ENCODE measurements at places on chromosomes 4 and X.

DNA sequence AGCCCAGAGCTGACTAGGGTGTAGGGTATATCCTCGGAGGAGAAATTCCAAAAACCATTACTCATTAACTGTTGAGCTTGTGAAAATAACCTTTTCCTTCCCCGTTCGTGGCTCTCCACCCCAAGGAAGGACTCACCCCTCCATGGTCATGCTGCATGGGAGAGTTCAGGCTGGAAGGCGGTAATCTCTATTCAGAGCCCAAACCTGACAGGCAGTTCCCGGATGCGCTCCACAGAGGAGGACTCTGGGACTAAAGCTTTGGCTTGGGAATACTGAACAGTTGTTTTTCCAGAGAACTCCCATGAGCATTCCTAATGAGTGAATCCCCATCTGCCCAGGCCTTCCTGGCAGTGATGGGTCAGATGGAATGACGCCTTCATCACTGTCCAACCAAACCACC is 125.4 kb downstream of the BCOR start:
- no peak for ATAC-seq

GRCh38 chr4:137203601-137204000 is 328.7 kb downstream of the PCDH18 start:
- no peak for ATAC-seq

- no peak for ATAC-seq
These were observed 164.3 kb upstream of the MAMLD1 start for GRCh38 chrX:150198776-150199175.

DNA sequence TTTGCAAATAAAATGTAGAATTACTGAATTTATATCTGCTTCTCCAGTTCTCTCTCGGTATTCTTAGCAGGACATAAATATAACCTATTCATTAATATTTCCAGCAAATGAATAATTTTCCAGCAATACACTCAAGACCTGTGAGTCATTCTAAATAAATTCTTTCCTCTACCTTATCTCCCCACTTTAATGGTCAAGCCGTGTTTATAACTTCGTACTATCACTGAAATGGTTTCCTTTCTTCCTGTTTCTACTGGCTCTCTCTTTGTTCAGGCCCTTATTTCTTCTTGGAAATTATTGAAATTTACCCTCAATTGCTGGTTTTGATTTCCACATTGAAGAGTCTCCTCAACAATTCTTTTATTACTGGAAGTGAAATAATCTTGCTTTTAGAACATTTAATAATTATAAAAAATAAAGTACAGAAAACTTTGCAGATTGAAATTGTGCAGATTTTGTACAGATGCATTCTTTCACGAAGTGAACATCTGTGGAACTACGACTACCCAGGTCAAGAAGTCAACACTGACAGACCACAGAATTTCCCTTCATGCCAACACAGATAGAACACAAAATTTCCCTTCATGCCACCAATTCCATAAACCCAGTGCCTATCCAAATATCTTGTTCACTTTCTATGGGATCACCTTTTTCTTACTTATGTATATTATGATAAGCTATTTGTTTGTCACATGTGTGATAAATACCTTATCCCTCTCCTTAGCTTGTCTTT is 205.7 kb downstream of the FAT4 start:
- ATAC-seq = peak; percentile 68

GRCh38 chr4:61805979-61806378 is 605.9 kb downstream of the ADGRL3 start:
- ATAC-seq = no peak

DNA sequence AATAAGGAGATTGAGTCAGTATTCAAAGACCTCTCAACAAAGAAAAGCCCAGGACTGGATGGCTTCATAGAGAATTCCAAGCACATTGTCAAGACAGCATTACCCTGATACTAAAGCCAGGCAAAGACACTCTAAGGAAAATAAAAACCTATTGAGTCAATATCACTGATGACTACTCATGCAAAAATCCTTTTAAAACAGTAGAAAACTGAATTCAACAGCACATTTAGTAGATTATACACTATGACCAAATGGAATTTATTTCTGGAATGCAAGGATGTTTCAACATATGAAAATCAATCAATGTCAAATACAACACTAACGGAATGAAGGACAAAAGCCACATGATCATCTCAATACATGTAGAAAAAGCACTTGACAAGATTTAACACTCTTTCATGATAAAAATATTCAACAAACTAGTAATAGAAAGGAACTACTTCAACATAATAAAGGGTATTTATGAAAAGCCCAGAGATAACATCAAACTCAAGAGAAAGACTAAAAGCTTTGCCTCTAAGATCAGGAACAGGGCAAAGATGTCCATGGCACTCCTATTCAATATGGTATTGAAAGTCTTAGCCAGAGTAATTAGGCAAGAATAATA is 633.3 kb downstream of the ANKRD50 start:
- ATAC-seq = peak; percentile 66

DNA sequence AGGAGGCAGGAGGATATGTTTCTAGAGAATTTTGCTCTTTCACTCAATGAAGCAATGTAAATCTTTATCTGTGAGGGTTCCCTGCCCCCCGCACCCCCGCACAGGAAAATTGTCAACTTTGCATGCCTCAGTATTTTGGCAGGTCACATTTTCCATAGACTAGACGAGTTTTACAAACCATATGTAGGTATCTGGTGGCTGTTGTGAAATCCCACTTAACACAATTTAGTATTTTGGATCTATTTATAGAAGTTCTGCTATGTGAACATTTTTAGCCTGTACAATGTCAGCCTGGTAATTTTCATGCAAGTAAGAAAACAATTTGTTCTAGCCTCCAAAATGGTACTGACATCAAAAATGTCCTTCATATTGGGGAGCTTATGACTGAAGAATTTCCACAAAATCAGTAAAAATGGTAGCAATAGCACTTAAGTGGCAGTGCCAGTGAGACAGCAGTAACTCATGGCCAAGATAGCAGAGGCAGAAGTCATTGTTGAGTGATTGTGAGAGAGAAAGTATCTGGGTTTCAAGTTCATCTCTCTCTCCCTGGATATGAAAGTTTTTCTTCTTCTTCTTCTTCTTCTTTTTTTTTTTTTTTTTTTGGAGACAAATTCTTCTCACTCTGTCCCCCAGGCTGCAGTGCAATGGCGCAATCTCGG is 12.4 kb upstream of the FRYL start:
- no peak for ATAC-seq

DNA sequence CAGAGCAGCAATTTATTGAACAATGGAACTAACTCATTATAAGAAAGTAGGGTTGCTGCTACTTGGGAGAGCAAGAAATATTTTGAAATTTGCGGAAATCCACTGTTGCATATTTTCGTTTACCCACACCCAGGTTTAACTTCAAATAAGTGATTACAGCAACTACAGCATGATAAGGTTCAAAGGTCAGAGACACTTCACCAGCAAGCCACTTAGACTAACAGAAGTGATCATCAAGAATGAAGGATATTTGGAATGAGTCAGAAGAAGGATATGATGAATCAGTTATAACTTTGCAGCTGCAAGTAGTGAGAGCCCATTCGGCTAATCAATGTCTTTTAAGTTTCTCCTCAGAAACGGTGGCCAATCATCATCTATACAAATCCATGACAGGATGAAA is 199.3 kb downstream of the TMA16 start:
- peak; percentile 62 for ATAC-seq

GRCh38 chr4:850323-850945 is 24.5 kb upstream of the CPLX1 start:
- no peak for ATAC-seq

DNA sequence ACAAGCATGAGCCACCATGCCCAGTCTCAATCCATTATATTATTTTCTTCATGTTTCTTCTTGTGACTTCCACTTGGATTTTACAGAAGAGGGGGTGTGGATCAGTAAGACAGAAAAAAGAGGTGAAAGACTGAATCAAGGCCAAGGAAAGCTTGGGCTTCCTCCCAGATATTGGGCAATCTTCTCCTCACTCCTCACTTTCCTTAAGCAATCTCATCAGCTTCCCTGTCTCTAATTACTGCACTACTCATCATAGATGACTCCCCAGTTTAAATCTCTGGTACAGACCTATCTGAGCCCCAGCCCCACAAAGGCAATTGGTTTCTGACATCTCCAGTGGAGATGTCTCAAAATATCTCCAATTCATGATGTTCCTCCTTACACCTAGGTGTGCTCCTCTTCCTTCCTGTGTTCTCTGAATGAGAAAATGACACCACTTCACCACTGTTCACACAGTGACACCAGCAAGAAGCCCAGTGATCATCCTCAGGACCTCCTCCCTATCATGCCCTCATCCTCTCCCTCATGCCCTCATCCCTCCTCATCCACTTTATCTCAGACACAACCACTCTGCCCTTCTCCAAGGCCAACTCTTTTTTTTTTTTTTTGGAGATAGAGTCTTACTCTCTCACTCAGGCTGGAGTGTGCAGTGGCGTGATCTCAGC is 44.8 kb upstream of the HERC6 start:
- no peak for ATAC-seq

DNA sequence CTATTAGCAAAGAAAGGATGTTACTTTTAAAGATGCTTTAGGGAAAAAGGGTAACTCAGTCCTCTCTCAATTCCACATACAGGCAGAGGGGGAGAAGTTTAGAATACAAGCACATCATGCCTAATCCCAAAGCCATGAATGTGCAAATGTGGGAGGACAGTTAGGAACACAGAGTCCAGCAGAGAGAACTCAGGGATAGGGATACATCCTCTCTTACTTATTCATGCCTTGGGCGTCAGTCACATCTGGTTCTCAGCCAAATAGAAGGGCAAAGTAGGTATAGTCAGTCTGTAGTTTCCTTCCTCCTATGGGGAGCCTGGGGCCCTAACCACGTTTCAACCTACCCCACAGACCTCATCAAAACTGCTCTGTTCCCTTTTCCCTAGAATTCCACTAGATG is 87.8 kb downstream of the GRIA3 start:
- ATAC-seq = no peak

DNA sequence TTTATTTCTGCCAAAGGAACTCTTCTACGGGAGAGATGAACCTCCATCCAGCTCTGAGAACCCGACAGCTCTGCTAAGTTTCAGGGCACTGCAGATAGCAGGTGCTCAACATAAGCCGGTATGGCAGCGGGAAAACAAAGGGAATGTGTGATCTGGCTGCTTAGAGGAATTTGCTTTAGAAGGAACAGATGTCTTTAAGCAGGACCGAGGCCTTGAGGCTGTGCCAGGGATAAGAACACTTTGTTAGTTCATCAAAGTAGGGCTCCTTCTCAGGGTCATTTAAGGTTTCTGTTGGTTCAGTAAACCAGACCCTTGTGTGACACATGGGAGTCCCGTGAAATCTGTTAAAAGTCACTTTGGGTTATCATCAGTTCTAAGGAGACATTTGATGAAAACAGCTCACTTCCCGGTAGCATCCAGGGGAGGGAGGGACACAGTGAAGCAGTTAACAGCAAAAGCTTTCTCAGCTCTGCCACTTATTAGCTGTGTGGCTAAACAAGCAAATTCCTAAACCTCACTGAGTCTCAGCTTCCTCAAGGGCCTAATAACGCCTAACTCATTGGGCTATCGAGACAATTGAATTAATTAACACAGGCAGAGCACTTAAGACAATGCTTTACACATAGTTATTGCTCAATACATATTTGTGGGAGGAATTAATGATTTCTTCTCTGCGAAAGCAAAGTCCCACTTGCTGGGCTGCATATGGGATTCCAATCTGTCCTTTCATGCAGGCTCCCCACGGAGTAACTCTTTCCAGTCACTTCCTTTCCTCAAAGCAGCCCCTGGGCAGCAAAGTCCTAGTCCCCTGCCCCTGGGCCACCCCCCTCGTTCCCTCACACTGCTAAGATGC is 2.9 kb upstream of the FTSJ1 start:
- ATAC-seq = no peak

DNA sequence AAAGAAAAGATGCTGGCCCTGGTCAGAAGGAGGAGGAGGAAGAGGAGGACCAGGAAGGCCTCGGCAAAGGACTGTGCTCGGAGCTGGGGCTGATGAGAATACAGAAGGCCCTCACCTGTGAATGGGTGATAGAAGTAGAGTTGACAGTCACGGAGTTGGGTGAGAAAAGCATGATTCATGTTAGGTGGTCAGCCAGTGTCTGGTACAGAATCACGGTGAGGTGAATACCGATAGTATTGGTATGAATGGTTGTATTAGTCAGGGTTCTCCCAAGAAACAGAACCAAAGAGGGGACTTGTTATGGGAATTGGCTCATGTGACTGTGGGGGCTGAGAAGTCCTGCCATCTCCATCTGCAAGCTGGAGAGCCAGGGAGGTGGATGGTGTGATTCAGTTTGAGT is 32.5 kb upstream of the FAM156A start:
- no peak for ATAC-seq

- ATAC-seq = no peak
These were observed 106.6 kb downstream of the CEP135 start for GRCh38 chr4:56055027-56055977.

GRCh38 chr4:39170301-39170700 is 12.0 kb upstream of the WDR19 start:
- ATAC-seq = no peak

GRCh38 chrX:131745942-131746489 is 202.1 kb downstream of the OR13H1 start:
- ATAC-seq = peak; percentile 8

- no peak for ATAC-seq
These were observed 536.0 kb upstream of the PRKX start for GRCh38 chrX:4249401-4249800.

DNA sequence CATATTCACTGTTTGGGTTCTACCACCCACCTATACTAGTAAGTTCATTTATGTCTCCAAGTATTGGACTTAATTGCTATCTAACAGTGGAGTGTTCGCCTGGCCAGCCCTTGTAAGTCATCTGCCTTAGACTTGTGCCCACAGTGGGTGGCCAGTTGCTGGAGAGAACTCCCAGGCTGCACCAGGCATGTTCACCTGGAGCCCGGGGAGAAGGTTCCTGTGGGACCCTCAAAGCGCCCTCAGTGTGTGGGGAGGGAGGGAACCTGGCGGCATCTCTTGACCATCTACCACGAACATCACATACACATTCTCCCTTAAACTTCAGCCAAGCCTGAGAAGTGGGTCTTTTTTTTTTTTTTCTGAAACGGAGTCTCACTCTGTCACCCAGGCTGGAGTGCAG is 138.1 kb downstream of the CPZ start:
- no peak for ATAC-seq

DNA sequence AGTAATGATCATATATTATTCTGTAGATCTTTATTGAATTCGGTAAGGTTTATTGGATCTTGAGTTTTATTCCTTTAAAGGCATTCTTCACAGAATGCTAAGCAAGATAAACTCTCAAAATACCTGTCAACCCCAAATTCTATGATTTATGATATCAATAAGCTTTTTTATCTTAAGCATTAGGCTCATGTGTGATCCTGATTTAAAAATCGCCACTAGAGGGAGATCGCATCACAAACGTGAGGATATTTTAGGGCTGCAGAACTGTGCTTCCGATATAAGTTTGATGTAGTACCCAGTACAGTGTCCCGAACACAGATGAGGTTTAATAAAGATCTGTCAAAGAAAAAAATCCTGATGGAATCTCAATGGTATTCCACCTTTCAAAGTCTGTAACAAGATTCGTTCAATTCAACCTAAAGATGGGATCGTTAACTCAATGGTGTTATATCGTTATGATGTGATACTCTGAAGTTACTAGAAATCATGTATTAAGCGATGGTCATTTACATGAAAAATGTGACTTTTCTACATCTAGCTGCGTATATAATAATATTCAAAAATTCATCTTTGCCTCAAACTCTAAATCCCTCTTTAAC is 169.0 kb downstream of the CORIN start:
- ATAC-seq = peak; percentile 95

- ATAC-seq = no peak
These were observed 613.5 kb downstream of the IQCM start for GRCh38 chr4:149202117-149202516.

Measured in SK-N-SH treated with all-trans-retinoic acid at 6 μM for 48 hours (cell line).